Airway epithelial cell (primary cell): ENCODE measurements at places on chromosomes 7 and 10. TPM values are rescaled to one million over a fixed set of nuclear protein-coding genes. Genes with fewer than 3 reads are reported as not detected.

CPA4 gene
- 30.4 and 31.7 TPM in 2 replicates for total RNA-seq

SEMA3A gene
- 20.9 and 33.4 TPM in 2 replicates for total RNA-seq

PLA2G12B gene
- total RNA-seq = not detected in 2 replicates

FFAR4 gene
- total RNA-seq = not detected in 2 replicates

DGKB gene
- total RNA-seq = not detected in 2 replicates

PHYH gene
- 7.2 and 10.5 TPM in 2 replicates for total RNA-seq

IFIT1B gene
- not detected in 2 replicates for total RNA-seq

ASB10 gene
- total RNA-seq = not detected in 2 replicates

UPK3BL1 gene
- 1,784 and 2,271 TPM in 2 replicates for total RNA-seq

TEX47 gene
- total RNA-seq = not detected in 2 replicates

BLNK gene
- 8.6 and 14.8 TPM in 2 replicates for total RNA-seq

CDNF gene
- 0.21 TPM in 1 of 2 replicates, not detected in the other for total RNA-seq

ARHGEF35 gene
- total RNA-seq = 4.0 and 7.8 TPM in 2 replicates

SLC16A12 gene
- total RNA-seq = 0.07 TPM in 1 of 2 replicates, not detected in the other

CDHR1 gene
- total RNA-seq = 1.5 and 3.9 TPM in 2 replicates

MMP21 gene
- not detected in 2 replicates for total RNA-seq

CPXM2 gene
- not detected in 2 replicates for total RNA-seq

DNAJB6 gene
- total RNA-seq = 79.8 and 109 TPM in 2 replicates

HABP2 gene
- total RNA-seq = not detected in 2 replicates

GRM3 gene
- total RNA-seq = not detected in 2 replicates

GPR141 gene
- total RNA-seq = 5.4 and 5.6 TPM in 2 replicates

SCIN gene
- total RNA-seq = 0.37 and 0.42 TPM in 2 replicates

ZNF511 gene
- 24.4 and 29.0 TPM in 2 replicates for total RNA-seq

BRI3 gene
- 21.8 and 24.8 TPM in 2 replicates for total RNA-seq

NUDT5 gene
- total RNA-seq = 70.8 and 94.3 TPM in 2 replicates

CDH23 gene
- total RNA-seq = under 0.01 and 0.35 TPM in 2 replicates

PNLIPRP2 gene
- total RNA-seq = not detected in 2 replicates

PROSER2 gene
- total RNA-seq = 54.5 and 64.8 TPM in 2 replicates

FZD1 gene
- total RNA-seq = 7.3 and 9.2 TPM in 2 replicates

CFAP43 gene
- 0.09 and 0.21 TPM in 2 replicates for total RNA-seq

RASA4B gene
- total RNA-seq = 0.51 and 2.5 TPM in 2 replicates

RARRES2 gene
- not detected in 2 replicates for total RNA-seq

SPDYE2 gene
- total RNA-seq = not detected in 2 replicates

SLC26A3 gene
- total RNA-seq = not detected in 2 replicates

AKR1D1 gene
- not detected in 2 replicates for total RNA-seq

GRK5 gene
- total RNA-seq = 6.2 and 6.4 TPM in 2 replicates
